Stimulated activated CD4-positive, alpha-beta T cell treated with anti-CD3 and anti-CD28 coated beads, Interleukin-1b, Interleukin-23, amount 100 ng/mL, for 4 hours (primary cell): ENCODE measurements at places on chromosomes 1 and 21.

DNA sequence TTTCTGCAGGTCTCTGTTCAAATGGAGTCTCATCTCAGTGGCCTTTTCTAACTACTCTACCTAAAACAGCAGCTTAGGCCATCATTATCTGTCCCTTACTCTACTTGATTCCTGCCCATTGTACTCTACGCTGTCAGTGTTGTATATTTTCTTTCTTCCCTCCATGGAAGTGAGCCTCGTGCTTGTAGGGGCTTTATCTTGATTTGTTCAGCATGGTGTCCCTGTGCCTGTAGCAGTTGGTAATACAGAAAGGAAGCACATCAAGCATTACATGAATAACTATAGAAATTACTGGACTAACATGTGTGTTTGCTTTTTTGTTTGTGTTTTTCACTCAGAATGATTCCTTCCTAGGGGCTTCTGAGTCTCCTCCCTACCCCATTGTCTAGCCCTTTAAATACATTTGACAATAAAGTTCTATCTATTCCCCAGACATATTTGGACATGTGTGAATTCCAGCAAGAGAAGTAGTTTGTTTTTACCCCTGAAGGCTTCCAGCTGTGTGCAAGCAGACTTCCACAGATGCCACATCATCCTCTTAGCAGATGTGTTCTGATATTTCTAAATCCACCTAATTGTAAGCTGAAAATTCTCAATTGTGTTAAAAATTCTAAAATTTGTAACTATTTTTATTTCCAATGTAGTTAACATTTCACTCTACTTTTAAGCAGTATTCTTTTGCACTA is 40.3 kb downstream of the PRMT2 start:
- DNase-seq, result no peak

DNA sequence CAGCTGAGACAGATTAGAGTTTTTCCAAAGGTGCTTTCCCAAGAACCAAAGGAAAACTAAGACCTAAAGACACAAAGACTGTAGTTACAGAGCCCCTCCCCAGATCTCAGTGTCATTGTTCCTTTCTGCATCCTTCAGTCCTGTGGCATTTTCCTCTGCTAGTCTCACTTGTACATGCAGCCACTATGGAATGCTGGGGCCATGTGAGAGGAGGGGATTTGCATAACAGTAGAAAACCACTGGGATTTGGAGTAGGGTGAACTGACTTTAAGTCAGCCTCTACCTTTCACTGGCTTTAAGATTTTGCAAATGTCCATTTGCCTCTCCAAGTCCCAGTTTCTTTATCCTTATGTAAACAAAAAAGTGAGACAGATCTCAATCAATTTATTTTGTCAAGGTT is 119.4 kb upstream of the F3 start:
- no peak for DNase-seq

DNA sequence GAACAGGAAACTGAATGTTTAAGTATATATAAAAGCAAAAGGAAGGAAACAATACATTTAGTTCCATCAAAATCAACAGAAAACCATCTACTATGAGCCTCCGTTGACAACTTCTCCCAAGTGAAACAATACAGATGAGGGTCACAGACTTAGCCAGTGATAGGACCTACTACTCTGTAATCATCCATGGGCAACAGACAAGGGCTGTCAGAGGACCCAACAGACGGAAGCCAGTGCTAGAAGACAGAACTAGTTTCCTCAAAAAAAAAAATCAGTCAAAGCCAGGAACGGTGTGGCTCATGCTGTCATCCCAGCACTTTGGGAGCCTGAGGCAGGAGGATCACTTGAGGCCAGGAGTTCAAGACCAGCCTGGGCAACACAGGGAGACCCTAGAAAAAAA is 20.6 kb downstream of the RERE start:
- no peak for DNase-seq

- DNase-seq, result no peak
These were observed 598.8 kb downstream of the PLPP3 start for GRCh38 chr1:55980582-55980981.

GRCh38 chr1:113042285-113043143 is 30.5 kb upstream of the LRIG2 start:
- peak; percentile 6 for DNase-seq

- DNase-seq, result no peak
These were observed 65.8 kb upstream of the KLHDC7A start for GRCh38 chr1:18414872-18415447.

DNA sequence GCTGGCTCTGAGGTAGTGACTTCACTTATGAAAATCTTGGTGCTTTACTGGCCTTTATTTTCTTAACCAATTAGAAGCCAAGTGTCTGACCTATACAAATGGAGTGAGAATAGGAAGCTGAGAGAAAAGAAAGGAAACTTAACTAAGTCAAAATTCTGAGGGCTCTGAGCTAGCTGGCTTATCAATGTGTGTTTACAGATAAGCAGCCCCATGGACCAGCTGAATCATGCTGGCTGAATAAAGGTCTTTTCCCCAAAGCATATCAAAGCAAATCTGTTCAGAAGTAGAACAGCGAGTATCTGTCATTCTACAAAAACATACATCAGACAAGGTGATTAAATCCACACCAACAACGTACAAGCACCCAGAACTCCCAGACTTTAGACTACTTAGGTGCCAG is 117.2 kb downstream of the BRINP2 start:
- no peak for DNase-seq
